ENCODE measurements at places on chromosomes 6 and 20.

- DNase-seq = no peak
Measured at GRCh38 chr20:51284871-51285270, 257.6 kb downstream of the NFATC2 start.

DNA sequence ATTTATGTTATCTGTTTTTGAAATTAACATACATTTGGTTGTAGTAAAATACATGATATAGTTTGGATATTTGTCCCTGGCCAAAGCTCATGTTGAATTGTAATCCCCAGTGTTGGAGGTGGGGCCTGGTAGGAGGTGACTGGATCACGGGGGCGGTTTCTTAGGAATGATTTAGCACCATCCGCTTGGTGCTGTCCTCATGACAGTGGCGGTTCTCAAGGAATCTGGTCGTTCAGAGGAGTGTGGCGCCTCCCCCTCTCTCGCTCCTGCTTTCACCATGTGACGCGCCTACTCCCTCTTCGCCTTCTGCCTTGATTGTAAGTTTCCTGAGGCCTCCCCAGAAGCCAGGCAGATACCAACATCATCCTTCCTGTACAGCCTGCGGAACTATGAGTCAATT, 29.0 kb downstream of the CTCFL start:
- no peak for DNase-seq

- DNase-seq = no peak
Measured at GRCh38 chr6:149938571-149939355, 3.1 kb upstream of the ULBP2 start.

DNA sequence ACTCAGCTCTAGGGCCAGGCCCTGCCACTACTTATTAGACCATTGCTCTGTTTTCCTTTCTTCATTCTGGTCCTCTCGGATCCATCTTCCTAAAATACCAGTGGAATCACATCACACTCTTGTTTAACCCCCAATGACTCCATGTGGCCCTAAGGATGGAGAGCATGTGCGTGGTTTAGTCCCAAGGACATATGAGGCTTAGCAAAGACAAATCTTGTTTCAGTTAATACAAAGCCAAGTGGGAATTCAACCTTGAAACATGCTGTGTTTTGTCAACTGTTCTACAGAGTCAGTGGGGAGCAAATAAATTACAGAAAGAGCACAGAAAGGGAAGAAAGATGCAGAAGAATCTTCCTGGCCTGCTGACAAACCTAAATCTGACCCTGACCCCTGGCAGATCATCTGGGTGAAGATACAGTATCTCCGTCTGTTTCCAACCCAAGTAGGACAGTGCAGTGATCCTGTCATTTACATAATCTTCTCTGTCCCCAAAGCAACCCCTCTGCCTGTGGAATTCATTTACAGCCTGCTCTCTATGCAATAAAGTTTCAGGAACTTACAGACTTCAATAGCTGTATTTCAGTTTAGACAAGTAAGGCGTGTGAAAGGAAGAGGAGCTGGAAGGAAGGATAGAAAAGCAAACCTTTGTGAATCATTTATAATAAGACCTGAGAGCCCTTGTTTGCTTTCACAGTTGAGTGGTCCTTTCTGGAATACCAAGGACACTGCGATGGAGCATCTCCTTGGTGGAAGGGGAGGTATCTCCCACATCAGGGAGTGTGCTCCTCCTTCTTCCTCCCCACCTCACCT, 144.0 kb downstream of the THBS2 start:
- no peak for DNase-seq

- DNase-seq = no peak
Measured at GRCh38 chr6:113989675-113990074, 18.7 kb upstream of the HDAC2 start.

DNA sequence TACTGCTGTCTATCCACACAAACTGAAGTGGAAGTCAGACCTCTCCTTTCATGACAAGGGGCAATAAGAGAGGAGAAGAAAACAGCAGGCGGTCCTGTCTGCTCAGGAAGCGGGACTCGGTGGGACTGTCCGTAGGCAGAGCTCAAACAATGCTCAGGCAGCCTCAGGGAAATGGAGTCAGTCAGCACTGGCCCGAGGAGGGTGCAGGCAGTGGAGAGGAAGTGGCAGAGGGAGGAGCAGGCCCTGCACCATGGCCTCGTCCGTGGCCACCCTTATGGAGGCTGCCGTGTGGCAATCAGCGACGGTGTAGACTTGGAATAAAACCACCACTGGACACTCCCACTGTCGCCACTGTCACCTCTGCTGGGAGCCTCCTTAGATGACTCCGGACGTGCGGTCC, 19.6 kb downstream of the FOXC1 start:
- no peak for DNase-seq

DNA sequence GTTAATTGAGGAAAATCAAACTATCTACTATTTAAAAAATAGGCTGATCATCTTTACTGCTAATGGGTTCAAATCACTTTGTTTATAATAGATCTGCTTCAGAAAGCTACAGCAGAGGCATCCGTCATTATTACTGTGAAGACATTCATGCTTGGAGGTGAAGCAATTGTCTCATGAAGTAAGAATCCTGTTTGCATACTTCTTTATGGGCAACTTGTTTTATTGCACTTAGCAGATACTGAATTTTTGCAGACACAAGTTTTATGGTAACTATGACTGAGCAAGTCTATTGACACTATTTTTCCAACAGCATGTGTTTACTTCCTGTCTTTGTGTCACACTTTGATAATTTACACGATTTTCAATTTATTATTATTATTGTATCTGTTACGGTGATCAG, 573.9 kb downstream of the RFPL4B start:
- DNase-seq = no peak

DNA sequence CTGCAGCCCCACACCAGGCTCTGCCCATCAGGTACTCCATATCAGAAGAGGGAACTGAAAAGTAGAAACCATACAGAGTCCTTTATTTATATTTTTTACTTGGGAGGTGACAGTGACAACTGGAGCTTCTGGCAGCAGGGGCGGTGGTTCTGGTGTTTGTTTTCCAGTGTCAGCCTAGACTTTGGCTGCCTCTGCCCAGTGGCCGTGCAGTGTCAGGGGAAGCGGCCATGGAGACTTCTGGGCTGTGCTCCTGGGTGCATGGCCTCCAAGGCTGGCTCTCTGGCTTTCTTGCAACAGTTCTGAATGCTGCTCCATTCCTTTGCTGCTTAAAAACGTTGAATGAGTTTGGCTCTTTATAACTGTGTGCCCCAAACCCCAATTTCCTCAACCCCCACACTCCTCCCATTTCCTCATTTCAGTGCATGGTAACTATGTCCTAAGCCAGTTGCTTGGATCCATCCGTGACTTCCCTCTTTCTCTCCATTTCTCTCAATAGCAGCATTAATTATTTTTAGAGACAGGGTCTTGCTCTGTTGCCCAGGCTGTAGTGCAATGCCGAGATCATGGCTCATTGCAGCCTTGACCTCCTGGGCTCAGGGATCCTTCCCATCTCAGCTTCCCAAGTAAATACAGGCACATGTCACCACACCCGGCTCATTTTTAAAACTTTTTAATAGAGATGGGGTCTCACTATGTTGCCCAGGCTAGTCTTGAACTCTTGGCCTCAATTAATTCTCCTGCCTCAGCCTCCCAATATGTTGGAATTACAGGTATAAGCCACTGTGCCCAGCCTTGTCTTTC, 141.1 kb upstream of the SGK1 start:
- no peak for DNase-seq

DNA sequence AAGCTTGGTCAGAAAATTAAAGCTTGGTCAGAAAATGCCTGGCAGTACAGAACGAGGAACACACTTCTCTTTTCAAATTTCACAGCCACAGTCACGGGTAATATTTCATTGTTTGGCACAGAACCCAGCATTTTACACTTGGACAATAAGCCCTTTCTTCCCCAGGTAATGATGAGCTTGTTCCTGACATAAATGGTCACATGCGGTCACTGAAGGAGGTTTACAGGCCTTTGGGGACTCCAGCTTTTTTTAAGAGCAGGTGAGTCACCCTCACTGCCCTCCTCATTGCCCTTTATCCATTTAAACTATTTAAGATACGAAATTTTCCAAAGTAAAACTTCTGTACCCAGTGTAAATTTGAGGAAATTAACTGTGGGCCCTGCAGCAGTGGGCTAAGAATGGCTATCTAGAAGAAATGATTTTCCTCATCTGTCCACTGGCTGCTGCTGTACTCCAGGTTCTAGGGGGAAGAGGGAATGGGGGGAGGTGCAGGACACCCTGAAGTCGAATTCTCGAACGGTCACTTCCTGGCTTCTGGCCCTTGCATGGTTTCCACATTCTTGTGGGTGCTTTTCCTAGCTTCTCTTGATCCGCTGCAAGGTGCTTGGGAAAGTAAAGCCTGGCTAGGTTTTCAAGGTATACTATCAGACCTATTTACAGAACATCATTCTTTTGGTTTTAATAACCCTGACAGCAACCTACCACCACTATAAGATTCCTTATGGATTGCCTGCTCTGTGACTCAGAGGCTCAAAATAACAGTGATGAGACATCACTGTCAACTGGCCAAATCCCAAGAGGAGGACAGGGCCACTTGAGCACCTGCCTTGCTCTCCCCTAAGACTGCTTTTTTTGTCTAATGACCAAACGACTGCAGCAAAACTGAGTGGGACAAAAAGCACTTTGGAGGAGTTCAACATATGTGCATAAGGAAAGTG, 75.8 kb downstream of the PREP start:
- peak; percentile 73 for DNase-seq

DNA sequence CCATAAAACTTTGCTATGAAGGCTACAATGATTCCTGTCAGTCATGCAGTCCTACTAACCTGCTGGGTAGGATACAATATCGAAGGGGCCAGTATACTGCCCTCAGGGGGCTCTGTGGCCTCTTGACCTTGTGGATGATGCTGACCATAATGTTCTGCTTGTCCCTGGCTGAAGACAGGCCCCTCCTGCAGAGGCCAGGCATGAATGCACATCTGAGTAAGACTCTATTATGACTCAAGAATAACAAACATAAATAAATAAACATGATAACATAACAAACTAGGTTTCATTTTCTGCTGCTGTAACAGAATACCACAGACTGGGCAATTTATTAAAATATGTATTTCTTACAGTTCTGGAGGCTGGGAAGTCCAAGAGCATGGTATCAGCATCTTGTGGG, 44.0 kb upstream of the POU5F1 start:
- no peak for DNase-seq

DNA sequence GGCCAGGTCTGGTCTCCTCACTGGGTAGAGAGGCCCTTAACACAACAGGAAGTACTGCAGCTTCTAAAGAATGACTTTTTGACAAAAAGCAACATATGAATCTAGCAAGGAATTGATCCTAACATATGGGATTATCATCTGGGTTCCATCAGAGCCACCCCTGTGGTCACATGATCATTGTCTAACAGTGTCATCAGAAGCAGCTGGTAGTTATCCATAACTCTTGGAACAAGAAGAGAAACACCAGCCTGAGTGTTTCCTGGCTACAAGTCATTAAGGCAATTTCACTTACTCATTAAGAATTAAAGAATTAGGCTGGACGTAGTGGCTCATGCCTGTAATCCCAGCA, 219.3 kb upstream of the ARID1B start:
- DNase-seq = no peak

- no peak for DNase-seq
Measured at GRCh38 chr6:74925683-74926082, 280.2 kb downstream of the COL12A1 start.

- no peak for DNase-seq
Measured at GRCh38 chr6:100554228-100554627, 89.5 kb upstream of the SIM1 start.

DNA sequence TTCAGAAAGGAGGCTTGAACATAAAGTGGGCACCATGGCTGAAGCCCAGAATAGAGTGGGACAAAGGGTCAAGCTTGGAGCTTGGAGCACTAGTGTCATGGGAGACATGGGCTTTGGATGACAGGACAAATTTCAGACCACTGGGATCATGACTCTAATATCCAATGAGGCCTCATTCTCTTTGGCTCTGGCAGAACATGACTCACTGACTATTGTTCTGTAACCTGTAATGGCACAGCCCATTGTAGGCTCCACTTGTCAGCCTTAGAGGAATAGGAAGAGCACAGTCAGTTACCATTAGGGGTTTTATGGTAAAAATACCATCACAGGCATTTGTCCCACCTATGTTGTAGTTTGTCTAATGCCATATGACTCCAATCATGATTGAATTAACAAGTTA, 34.0 kb upstream of the MMS22L start:
- no peak for DNase-seq

- no peak for DNase-seq
Measured at GRCh38 chr20:58194175-58194791, 34.2 kb downstream of the ANKRD60 start.

DNA sequence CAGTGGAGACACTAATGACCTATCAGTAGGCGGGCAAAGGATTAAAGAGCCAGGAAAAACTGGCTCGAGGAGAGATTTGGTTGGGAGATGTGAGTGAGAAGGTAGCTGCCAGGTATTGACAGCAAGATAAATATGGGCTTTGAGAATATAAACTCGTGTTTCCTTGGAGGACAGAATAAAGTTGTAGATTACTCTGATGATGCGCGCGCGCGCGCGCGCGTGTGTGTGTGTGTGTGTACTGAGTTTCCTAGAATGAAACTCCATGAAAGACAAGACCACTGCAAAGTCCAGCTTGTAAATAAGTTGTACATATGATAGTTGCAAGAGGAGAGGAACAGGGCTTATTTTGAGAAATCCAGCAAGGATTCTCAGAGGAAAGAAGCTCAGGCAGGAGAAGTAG, 13.3 kb upstream of the TREM2 start:
- no peak for DNase-seq

GRCh38 chr6:786946-787763, 94.2 kb upstream of the EXOC2 start:
- peak; percentile 30 for DNase-seq

Data from COR-L47 (cell line).